Stimulated activated CD8-positive, alpha-beta memory T cell treated with anti-CD3 and anti-CD28 coated beads, Interleukin-4, amount 100 ng/mL, for 1 hour (primary cell): ENCODE measurements at places on chromosomes 7 and 10.

- no peak for DNase-seq
Measured at GRCh38 chr10:17416442-17417211, 37.8 kb downstream of the ST8SIA6 start.

DNA sequence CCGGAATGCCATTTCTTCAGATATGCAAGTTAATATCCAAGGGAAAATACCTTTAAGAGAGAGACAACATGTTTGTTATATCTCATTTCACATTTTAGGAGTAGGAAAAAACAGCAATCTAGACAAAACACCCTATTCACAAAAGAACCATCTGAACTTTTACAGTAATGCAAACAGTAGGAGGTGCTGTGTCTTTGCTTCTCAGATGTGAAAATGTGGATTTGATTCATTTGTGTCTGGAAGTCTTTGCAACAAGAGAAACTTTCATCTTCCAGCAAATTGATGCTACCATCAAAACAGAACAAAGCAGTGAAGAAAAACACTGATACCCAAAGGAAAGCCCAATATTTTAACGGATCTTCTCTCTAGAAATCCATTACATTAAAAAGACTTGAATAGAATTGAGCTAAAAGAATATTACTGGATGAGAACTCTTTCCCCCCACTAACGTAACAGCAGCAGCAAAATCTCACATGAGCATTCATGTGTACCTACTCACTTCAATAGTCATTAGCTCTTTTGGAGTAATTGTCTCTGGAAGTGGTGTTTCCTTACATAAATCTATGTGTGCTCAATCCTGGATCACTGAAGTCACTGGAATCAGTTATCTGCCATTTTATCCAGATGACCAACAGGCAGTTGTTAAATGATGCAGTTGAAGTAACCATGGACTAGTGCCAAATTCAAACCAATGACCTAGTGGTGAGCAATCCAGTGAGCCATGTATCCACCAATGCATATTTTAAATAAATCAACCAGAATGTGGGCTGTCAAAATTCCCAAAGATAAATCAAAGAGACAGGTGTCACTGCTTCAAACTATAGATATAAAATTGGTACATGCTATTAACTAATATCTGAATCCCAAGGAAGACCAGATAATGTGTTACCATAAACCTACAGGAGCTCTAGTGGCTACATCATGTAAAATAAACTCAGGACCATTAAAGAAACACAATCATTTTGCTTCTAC is 1.8 kb downstream of the SEMA3C start:
- no peak for DNase-seq

- no peak for DNase-seq
Measured at GRCh38 chr10:121566755-121567154, 31.5 kb downstream of the FGFR2 start.

DNA sequence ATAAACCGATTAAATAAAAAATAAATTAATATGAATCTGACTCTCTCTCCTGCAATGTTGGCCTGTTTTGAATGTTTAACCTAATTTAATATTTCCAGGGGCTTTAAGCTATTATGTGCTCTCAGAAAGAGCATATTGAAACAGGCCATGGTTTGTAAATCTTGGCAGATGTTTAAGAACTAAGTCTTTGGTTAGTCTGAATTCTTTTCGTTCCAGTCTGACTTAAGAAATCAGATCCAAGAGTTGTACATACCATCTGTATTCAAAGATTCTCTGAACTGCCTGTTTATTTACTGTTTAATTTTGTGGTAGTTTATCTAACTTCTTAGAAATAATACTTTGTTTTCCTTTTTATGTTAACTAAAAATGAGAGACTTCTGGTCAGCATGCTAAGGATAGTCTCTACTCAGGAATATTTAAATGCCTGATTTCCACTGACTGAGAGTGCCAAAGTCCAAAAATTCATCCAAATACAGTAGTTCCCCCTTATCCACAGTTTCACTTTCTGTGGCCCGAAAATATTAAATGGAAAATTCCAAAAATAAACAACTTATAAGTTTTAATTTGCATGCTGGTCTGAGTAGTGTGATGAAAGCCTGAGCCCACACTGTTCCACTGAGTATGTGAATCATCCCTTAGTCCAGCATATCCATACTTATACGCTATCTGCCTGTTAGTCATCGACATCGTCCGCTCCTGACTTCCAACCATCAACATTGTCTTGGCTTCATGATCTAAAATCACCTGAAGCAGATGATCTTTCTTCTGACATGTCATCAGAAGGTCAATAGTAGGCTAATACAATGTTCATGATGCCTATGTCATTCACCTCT is 238.1 kb upstream of the CSTF2T start:
- no peak for DNase-seq

- DNase-seq: no peak
Measured at GRCh38 chr10:84196083-84196482, 1.7 kb downstream of the CDHR1 start.

DNA sequence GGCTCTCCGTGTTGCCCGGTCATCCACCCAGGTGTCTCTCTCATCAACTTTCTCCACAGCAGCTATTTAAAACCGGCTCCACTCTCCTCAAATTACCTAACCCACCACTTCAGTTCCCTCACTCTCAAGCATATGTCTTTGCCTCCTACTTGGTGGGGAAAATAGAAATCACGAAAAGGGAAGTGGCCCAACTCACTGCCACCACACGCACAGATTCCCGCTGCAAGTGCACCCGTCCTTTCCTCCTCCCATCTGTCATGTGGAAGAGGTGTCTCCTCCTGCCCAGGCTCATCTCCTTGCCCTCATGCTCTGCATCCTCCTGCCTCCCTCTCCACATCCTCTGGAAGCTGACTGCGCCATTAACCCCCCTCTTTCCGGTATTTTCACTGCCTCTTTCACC is 80.8 kb upstream of the MKX start:
- DNase-seq: no peak

- no peak for DNase-seq
Measured at GRCh38 chr7:50497068-50497642, 47.0 kb upstream of the FIGNL1 start.

DNA sequence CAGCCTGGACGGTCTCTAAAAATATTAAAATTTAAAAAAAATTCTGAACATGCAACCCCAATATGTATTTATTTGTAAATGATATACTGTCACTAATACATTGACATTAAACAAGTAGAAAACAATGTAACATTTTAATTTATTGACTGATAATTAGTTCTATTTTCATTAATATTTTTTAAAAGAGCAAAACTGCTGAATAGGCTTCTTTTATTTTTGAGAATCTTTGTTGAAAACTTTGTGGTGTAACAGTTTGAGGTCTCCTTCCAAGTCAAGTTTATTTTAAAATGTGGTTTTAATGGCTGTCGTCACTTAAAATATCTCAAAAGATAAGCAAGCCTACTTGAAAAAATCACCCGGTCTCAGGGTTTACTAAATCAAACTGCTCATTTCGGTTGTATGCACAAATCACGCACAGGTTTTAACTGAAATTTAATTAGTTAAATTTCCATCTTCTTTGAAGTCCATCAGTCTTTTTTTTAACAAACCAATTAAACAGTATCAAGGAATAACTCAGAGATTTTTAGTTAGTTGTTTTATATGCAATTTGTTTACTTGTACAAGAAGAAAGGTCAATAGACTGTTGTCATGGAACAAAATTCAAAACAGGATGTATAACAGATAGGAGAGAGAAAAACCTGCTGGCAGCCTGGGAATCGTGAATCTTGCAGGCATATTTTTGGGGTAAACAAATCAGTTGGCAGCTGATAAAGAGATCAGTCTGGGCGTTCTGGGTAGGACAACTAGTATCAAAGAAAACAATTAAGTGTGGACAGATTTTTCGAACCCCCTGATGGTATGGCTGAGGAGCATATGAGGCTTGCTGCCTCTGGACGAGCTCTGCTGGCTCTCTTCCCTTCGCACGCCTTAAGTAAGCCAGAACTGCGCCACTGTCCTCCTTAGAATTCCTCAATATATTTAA is 9.7 kb upstream of the EDRF1 start:
- DNase-seq: no peak

GRCh38 chr10:126904516-126904817 is 761 bp upstream of the DOCK1 start:
- DNase-seq: no peak

DNA sequence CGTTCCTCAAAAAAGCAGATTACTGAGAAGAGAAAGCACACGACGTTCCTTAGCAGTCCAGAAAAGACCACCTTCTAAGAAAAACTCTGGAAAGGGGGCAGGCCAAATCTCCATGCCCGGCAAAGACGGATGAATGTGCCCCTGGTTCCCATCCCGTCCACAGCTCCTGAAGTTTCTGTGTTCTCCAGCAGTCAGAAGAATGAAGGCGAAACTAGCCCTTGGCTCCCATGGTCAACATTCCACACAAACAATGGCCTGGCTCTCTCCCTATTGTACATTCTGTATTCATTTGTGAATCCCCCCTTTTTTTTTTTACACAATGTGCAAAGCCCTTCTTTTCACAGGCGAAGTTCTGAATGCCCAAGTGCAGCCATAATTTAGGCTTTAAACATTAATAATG is 5.3 kb downstream of the CTBP2 start:
- no peak for DNase-seq

GRCh38 chr10:131739206-131739605 is 161.6 kb upstream of the PPP2R2D start:
- DNase-seq: no peak

- DNase-seq: no peak
Measured at GRCh38 chr10:102657984-102658724, 13.9 kb downstream of the TRIM8 start.

DNA sequence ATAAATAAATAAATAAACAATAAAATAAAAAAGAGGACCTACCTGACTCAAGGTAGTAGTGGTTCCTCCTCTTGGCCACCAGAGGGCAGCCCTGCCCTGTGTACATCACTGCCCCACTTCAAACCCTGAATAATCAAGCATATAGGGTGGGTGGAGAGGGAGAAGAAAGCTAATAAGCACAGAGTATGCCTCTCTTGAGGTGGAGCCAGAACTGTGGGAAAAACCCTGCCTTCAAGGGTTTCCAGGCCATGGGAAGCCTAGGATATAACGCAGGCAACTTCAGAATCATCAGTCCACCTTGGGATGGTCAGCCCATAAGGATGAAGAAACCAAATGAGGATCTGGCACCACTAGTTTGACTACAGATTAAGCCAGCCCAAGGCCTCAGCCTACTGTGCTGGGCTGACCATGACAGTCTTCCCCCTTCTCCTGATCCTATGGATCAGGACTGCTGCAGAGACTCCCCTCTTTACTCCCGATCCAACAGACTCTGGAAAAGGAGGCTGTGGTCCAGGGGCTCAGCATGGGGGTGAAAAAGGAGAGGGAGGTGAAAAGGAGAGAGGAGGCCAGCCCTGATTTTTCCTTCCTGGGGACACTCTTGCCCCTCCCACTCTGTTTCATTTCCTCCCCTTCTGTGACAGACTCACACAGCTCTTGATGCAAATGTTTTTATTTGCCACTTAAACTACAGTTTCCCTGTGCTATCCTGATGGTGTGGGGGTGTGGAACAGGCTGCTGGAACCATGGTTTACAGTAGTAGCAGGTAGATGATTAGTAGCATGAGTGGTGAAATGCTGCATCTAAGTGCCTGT is 10.1 kb downstream of the AVPI1 start:
- peak; percentile 14 for DNase-seq

DNA sequence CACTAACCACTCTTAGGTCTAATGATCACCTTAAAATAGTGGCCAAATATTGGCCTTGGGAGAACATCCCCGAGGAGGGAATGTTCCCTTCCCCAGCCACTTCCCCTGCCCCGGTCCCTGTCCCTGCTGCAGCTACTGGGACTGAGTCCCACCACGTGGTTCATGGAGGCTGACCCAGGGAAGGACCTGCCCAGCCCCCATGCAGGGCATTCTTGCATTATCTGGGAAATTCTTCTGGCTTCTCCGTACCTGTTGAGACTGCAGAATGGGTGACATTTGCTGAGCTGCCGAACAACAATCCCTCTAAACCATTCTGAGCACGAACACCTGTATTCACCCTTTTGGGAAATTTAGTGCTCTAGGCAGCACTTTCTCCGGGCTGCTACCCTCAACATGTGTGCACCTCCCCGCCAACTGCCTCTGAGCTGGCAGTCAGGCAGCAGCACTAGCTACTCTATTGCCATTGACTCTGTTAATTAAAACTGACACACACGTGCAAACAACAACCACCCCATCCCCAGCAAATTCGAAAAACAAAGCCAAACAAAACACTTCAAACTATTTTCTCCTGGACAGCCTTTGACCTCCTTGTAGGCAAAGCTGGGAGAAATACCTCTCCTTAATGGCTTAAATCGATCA is 567.4 kb upstream of the MKI67 start:
- DNase-seq: no peak

DNA sequence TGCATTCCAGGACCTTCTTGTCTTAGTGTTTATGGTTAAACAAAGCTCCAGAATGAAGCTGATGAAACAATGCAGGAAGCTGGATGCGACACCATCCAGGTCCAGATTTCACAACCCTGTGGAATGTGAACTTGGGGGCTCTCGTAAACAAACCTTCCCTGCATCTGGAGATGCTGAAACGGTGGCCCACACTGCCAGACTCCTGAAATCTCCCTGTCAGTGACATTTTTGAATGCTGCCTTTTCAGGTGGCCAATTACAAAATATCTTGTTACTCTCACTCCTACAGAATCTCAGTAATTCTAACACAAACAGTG is 18.8 kb downstream of the VIPR2 start:
- no peak for DNase-seq

DNA sequence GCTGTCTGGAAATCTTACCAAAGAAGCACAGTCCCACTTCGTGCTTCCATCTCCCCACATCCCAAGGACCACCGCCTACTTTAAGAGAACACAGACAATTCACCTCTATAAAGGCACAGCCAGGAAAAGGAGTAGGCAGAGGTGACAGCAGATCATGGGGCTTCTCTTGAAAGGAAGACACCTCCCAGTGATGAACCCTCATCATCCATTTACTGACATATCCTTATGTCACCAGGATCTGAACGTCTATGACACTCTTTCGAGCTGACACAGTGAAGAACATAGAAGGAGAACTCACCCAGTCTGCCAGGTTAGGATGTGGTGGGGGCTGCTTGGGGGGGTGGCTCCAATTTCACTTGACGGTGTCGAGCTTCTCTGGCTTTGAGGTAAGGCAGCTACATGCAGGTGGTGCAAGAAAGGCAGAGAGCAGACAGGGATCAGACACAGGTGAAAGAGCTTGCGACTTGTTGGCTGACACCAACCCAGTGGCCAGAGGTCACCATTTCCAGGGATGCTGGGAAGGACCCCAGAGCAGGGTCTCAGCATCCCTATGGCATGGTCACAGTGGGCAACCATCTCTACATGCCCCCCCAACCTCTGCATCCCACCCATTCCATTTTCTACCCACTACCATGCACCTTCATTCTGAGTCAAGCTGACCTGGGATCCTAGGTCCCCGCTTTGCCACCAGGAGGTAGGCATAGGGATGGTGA is 67.5 kb downstream of the PRPF18 start:
- no peak for DNase-seq

DNA sequence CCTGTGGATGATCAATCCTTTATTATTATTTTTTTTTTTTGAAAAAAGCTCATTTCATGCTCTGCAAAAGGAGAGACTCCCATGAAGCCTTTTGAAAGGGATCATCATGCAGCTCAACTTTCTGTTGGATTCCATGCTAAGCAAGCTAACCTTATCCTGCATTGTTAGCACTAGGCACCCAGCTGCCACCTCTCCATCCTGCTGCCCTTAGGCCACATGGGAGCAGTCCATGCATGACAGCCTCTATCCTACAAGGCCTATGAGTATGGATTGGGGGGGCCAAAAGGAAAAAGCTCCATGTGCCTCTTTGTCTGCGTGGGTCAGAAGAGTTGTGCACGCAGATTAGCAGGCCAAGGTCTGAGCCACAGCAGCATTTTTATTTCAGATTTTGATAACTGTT is 19.2 kb downstream of the SMNDC1 start:
- DNase-seq: no peak
